ENCODE measurements at places on chromosomes 16 and 17.
A peak's percentile ranks its signal among the peaks of the same experiment; 100 is the strongest.

DNA sequence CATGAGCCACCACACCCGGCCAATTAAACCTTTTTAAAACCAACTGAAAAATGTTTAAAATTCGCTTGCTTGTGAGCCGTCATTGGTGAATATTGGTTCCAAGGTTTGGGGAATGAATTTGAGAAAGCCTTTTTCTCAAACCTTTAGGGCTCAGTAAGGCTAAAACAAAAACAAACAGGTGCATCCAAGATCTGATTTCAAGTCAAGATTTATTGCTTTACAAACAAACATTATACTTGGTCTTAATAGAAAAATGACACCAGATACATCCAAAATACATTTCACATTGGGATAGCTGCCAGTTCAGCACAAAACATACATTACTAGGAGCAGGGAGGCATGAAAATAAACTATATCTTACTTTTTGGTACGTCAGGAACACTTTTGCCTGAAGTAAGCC lies 5.4 kb downstream of the C17orf58 start:
- no peak for DNase-seq

DNA sequence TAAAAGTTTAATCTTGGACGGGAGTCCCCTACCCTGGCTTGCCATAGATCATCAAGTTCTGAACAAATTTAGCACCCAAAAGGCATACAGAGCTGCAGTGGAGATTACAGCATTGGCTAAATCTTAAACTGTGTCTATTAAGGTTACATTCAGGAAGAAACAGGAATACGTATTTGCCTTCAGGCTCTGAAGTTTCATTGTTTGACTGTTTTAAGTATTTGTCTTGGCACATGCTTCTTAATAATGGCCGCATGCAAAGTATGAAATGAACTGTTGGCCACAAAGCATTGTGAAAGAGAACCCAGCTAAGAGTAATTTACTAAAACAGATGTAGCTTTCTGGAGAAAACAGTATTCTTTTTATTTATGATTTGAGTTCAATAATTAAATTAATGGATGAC lies 63.9 kb upstream of the CNEP1R1 start:
- DNase-seq: no peak

DNA sequence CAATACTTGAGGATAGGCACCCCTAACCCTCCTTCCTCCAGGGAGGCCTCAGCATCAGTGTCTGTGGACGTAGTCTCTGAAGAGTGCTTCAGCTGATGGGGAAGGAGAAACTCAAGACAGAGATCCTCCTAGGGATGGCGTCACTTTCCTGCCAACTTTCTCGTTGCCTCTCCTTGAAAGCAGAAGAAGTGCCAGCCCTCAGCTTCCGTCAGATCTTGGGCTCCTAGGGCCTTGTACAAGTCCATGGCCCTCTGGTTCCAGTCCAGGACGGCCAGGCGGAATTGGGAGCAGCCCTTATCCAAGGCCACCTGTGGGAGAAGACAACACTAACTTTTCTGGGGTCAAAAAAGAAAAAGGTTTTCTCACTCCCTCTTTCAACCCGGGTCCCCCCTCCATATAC lies 1.3 kb downstream of the SAT2 start:
- DNase-seq: no peak

GRCh38 chr17:63881935-63882601 lies at the start of gene GH2:
Gene GH2, minus strand, starts transcription at chr17:63881944. Its CDS starts 143 bp downstream, at chr17:63881801.
- peak; percentile 55 for DNase-seq

GRCh38 chr16:986925-987582 lies 5.5 kb downstream of the SOX8 start:
- no peak for DNase-seq

- DNase-seq: no peak
Observed at GRCh38 chr17:66863820-66864219, 28.9 kb downstream of the CACNG5 start.

- no peak for DNase-seq
Observed at GRCh38 chr17:1870592-1870991, 40.8 kb downstream of the RPA1 start.

DNA sequence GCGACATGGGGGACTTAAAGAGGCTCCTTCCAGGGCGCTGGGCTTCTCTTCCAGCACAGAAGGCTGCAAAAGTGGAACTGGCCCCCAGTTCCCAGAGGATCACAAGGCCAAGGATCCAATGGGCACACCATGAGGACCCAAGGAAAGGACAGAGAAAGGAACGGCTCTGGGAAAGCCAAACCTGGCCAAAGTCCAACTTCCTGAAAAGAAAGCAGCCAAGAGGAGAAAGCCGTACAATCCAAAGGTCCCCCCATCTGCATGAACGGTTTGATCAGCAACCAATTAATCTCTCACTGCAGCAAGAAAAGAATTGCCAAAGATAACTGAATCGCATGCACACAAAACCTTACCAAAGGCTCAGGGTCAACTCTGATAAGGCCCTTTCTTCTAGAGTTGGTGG lies 19.8 kb upstream of the ICAM2 start:
- no peak for DNase-seq

- no peak for DNase-seq
Observed at GRCh38 chr17:77441130-77441920, 300.6 kb downstream of the SEC14L1 start.

DNA sequence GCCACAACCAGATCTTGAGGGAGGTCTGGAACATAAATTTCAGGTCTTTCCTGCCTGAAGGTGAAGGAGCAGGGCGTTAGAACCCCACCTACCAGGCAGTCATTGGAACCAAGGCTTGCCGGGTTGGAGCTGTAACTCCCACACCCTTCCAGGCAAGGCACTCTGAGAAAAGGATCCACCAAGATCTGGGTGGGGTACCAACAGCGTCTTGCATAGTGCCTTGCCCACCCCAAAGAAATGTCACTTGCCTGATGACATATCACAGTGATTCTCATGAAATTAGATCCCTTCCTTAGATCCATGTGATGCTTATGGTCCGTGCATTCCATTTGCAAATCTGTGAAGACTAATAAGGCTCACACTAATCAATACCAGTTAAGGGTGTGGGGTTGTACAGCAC lies 201.3 kb downstream of the KATNIP start:
- no peak for DNase-seq

DNA sequence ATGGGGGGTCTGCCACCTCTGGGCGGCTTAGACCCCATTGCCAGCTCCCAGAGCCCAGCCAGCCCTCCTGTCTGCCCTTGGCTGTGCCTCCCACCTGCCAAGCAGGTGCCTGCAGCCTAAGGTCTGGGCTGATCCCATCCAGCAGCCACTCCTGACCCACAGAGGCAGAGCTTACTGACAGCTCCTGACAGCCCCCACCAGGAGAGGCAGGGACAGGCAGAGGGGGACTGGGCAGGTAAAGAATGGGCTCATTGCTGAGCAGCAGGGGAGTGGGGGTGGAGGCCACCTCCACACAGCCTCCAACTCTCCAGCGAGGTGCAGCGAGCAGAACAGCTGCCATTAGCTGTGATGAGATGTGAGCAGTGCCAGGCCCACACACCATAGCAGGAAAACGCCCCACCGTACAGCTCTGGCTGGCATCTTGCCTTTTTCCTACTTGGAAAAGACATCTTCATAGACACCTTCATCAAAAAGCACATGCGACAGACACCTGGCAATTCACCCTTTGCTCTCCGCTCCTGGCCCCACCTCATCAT lies 164.4 kb downstream of the C16orf78 start:
- DNase-seq: no peak

- DNase-seq: no peak
Observed at GRCh38 chr17:51767287-51767686, 391.2 kb downstream of the CA10 start.

DNA sequence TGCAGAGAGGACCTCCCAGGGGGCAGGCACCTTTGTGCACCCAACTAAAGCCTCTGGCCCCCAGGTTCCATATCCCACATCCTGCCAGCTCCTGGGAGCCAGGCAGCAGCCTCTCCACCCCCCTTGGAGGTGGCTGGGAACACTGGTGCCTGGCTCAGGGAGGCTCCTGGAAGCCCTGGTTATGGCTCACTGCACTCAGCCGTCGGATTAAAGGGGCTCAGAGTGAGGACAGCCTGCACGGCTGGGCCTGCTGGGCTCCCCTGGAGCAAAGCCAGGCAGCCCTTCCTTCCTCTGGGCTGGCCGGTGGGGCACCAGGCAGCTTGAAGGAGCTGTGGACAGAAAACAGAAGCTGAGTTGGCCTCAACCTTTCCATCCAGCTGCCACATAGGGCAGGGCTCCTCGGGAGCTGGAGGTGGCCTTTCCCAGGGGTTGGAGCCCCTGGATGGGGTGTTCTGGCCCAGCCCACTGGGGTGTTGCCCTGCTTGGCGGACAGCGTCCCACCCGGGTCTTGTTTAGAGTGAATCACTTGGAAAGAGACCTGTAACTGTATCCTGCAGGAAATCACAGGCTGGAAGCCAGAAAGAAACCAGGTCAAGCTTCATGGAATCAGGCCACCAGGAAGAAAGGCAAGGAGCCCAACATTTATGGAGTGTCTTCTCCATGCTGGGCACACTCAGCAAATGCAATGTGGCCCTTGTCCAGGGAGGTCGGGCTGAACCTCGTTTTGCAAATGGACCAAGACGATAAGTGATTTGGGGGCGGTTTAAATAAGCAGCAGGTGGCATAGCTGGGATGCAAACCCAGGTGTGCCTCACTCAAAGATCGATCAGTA lies 253.3 kb downstream of the SOX9 start:
- peak; percentile 83 for DNase-seq

- no peak for DNase-seq
Observed at GRCh38 chr16:72475688-72476087, 303.7 kb upstream of the PMFBP1 start.

DNA sequence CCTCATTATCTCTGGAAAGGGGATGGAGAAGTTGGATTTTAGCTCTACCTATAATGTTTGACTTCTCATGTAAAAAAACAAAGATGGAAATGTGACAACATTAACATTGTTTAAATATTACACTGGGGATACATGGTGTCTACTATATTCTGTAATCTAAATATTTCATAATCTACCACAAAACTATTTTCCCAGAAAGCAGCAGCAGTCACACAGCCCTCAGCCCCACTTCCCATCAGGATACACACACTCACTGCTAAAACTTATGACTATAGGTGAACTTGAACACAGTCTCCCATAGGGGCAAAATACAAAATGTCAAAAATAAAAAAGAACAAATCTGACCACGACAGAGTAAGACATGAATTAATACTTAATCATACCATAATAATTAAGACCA lies 95.7 kb downstream of the KANSL1 start:
- no peak for DNase-seq

GRCh38 chr16:67674851-67675578 lies 8.4 kb downstream of the C16orf86 start:
- no peak for DNase-seq

GRCh38 chr17:1498869-1499268 lies 6.4 kb upstream of the MYO1C start:
- DNase-seq: peak; percentile 46

GRCh38 chr17:80812362-80813088 lies 179.1 kb upstream of the CHMP6 start:
- no peak for DNase-seq

DNA sequence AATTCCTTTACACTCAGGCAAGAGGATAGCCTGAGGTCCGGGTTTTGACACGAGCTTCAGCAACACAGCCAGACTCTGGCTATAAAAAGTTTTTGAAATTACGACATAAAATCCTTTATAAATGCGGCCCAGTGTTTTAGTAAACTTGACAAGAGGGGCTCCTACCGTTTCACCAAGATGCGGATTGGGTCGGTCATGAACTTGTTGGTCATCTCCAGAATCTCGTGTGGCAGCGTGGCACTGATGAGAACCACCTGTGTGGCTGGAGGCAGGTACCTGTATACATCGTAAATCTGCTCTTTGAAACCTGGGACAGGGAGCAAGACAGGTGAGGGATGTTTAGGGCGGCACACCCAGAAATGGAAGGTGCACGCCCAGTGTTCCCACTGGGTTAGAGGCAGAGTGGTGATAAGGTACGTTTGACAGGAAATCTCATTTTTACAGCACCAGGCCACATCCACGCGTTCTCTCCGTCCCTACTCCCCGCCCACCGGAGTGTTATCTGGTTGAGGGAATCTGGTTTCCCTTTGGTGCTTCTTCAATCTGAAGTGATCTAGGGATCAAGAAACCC lies 8.0 kb downstream of the EIF4A3 start:
- no peak for DNase-seq

DNA sequence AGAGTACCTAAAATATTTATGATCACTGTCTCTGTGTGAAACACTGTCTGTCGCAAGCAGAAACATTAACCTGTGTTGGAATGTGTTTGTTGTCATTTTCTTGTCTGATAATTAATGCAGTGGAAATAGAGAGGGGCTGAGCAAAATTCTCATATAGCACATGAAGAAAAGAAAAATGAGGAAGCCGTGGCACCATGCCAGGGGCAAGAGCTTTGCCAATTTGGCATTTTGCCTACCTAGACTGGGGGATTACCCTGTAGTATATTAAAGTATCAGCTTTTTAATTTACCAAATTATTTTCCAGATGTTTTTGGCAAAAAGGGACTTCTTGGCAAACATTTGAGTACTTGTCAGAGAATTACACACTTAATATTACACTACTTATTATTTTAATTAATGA lies 1326.6 kb upstream of the GOT2 start:
- no peak for DNase-seq

DNA sequence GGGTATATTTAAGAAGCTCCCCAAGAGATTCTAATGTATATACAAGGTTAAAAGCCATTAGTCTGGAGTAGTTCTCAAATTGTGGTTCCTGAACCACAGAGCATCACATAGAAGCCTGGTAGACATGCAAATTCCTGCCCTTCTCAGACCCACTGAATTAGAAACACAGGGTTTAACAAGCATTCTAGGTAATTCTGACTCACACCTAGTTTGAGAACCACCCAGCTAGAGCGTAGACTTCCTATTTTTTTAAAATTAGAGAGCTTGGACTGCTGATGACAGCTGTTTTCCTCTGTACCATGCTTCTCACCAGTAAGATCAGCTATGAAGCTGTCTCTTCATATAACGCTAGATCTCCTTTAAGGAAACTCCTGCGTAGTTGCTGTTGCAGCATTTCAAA lies 50.6 kb downstream of the HS3ST3B1 start:
- DNase-seq: no peak

- DNase-seq: no peak
Observed at GRCh38 chr16:56966093-56966475, 4.3 kb downstream of the CETP start.

GRCh38 chr17:42240201-42240600 lies 36.0 kb downstream of the STAT5B start:
- no peak for DNase-seq

DNA sequence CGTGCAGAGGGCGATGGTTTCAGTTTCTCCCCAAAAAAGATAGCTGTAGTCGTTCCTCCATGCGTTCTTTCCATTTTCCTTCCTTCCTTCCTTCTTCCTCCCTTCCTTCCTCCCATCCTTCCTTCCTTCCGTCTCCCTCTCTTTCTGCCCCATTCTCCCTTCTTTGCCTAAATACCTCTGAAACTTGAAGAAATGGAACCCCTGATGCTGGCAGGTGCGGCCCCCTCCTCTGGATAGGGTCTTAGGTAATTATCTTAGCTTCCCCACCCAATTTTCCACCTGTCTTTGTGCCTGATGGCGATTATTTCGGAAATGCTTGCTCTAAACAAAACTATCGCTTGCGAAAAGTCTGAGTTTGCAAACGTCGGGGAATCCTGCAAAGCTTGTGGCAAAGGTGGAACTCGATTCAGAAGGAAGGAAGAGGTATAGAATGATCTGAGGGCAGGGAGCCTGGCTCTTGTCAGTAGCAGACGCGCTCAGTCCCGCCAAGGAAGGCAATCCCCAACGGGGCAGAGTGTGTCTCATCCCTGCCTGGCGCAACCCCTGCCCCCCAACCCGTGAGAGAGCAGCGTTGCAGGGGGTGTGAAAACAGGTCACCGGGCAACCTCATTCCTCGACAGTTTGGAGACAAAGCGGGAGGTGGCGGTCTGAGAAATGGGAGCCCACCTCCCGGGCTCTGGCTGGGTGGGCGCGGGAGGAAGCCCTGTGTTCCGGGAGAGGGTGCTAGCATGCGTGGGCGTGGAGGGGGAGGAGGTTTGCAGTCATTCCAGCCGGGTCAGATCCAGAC lies 2.9 kb upstream of the CBX8 start:
- DNase-seq: no peak

- DNase-seq: no peak
Observed at GRCh38 chr17:61393904-61394629, 5.6 kb upstream of the TBX2 start.

Data from HT1080 (cell line).